ENCODE measurements at places on chromosomes 2 and 18.

DNA sequence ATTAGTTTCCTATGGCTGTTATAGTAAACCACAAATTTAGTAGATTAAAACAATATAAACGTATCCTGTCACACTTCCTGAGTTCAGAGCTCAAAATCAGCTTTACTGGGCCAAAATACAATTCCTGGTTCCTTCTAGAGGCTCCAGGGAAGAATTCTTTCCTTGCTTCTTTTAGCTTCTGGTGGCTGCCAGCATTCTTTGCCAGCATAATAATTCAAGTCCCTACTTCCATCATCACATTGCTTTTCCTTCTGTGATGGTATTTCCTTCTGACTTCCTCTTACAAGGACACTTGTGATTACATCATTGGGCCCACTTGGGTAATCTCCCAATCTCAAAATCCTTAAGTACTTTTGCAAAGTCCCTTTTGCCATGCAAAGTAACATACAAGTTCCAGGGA, 40.6 kb downstream of the MOB4 start:
- DNase-seq, result no peak

GRCh38 chr2:86703704-86704361, 16.3 kb upstream of the RMND5A start:
- no peak for DNase-seq

GRCh38 chr2:218658671-218659257, 659 bp downstream of the ZNF142 start:
- no peak for DNase-seq

DNA sequence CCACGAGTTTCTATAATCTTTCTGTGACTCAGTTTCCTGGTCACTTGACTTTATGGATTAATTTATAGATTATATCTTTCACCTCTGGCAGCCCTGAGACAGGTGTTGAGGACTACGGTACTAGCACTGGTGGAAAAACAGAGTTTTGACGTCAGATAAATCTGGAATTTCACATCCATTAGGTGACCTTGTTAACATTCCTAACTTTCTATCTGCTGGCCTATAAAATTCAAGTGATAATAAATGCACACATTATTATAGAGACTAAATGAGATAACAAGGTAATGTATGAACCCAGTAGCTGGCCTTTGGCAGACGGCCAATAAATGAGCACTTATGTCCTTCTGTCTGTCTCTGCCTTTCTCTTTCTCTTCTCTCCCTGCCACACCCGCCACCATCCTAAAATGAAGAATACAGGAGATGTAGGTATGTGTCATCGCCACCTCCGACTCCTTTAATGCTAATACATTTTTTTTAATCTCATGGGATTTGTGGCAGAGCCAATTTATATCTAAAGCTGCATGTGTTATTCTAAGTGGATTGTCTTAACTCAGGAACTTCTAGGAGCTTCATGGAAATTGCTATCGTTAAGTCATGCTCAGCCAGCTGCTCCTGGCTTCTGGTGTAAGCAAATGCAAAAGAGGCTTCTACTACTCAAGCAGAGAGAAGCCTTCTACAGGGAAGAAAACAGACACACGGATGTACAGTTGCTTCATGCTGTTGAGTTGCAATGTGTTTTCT, 2.3 kb downstream of the TM4SF20 start:
- DNase-seq, result no peak

DNA sequence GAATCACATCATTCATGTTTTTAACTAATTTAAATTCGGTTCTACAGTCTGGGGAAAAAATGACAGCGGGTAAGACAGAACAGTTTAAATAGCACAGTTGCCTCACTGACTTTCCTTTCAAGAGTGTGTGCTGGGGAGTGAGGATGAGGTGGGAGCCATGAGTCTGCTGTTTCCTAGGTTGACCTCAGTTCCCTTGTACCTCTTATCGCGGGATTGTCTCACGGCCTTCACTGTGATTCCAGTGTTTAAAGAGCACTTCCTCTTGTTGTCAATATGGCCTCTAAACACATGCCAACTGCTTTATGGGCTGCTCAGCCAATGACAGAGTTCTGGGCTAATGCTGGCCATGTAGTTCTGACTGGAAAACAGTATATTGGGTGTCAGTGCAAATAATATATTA, 41.6 kb upstream of the ALMS1 start:
- no peak for DNase-seq

- DNase-seq, result no peak
Measured at GRCh38 chr2:151111599-151112278, 149.9 kb downstream of the RBM43 start.

- DNase-seq, result no peak
Measured at GRCh38 chr2:165008730-165009315, 53.5 kb upstream of the SLC38A11 start.

- no peak for DNase-seq
Measured at GRCh38 chr18:70720607-70721006, 431.8 kb downstream of the SOCS6 start.

DNA sequence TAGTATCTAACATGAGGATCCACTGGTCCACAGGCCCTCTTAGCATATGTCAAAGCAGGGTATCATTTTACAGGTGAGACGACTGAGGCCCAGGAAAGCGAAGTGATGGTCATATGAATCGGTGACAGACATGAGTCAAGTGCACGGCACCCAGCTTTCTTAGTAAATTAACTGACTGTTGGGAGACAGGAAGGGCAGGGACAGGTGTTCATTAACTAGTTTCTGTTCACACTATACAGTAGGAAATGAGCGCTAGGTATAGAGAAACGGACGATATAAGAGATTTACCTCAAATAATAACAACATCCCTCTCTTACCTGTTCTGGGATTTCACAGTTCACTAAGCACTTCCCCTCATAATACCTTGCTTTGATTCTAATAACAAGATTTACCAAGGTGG, 1.7 kb upstream of the SMARCAL1 start:
- DNase-seq, result no peak

GRCh38 chr18:7684966-7685365, 117.8 kb downstream of the PTPRM start:
- DNase-seq, result no peak
